ENCODE measurements at places on chromosomes 2 and 18.

DNA sequence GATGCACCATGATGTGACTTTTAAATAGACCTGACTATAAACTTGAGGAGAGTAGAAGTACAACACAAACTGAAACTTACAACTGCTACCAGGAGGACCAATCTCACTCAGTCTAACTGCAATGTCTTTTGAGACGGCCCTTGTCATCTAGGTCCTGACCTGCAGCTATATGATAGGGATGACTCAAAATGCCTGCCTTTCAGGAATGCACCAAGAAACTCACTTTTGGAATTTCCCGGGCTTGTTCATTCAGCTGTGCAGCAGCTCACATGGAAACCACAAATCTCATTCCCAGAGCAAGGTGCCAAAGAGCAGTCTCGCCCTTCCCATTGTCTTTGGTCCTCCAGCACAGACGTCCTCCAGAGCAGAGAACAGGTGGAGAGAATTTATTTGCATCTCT, 113.7 kb downstream of the SPOPL start:
- DNase-seq, result peak; percentile 8

DNA sequence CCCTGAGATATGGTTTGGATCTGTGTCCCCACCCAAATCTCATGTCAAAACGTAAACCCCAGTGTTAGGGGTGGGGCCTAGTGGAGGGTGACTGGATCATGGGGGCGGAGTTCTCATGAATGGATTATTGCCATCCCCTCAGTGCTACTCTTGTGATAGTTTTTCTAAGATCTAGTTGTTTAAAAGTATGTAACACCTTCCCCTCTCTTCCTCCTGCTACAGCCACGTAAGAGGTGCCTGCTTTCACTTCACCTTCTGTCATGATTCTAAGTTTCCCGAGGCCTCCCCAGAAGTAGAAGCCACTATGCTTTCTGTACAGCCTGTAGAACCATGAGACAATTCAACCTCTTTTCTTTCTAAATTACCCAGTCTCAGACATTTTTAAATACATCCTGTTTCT, 16.9 kb downstream of the PUM2 start:
- no peak for DNase-seq

DNA sequence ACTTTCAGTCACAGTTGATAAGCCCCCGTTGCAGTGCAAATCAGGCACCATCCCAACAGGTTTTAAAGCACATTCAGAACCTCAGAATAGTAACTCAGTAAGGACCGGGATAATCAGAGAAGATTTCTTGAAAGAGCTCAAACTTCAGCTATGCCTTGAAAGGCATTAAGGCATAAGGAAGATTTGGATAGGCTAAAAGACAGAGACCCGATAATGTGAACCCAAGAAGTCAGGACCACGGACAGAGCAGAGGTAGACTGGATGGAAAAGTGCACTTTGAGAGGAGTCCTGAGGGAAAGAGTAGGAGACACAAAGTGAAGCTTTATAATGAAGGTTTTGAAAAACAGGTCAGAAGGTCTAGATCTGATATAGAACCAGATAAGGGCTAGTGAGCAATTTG, 36.9 kb upstream of the KLF7 start:
- DNase-seq, result peak; percentile 16

DNA sequence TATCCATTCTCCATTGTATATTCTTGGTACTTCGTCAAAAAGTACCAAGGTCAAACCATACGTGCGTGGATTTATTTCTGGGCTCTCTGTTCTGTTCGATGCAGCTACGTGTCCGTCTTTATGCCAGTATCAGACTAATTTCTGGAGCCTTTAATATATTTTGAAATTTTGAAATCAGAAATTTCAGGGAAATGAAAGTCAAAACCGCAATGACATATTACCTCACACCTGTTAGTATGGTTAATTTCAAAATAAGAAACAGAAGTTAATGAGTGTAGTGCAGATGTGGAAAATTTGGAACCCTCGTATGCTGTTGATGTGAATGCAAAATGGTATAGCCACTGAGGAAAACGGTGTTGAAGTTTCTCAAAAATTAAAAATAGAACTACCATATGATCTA, 156.1 kb upstream of the TRIB2 start:
- no peak for DNase-seq

DNA sequence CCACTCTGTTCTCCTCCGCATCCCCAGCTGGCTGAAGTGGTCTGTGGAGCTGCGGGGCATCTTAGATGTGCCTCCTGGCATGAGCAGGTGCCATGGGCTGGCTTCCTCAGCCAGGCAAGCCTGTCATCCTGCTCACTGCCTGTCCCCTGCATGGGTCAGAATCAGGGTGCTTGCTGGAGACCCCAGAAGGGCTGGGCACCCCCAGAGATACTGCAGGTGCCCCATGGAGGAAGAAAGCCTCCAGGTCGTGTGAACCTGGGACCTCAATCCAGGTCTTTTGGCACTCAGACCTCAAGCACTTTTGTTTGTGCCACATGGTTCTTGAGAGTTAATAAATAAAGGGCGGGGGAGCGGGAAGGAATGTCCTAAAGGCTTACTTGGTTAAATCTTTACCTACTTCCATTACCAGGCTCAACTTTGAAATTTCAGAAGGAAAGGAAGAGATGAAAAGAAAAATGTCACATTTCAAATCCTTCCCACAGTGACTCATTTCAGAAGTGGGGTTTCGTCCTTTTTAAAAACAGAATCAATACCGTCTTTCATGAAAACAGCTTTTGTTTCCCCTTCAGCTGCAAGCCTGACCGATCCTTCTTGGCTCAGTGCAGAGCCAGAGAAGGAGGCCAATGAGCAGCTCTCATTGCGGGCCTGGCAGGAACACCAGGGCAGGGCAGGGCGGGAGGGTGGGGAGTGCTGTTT, 69.9 kb downstream of the RHOB start:
- peak; percentile 36 for DNase-seq

DNA sequence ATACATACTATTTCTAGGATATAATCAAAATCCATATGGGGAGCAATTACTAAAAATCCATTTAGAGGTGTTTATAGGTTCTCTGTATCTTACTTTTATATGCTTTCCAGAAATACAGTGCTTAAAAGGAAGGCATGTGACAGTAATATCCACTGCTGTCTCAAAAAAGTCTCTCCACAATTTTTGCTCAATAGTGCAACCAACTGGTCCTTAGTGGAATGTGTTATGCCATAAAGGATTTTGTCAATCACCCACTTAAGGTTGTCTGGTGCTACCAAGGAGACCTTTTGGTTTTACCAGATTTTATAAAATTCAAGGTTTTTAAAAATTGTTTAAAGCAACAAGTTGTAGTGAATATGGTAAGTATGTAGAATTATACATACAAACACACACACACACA, 328.5 kb upstream of the DSEL start:
- no peak for DNase-seq

Measured in AG08396 (cell line).